CD4-positive, alpha-beta T cell treated with Interleukin-10 for 1 hour (primary cell): ENCODE measurements at places on chromosomes 12 and 14.

DNA sequence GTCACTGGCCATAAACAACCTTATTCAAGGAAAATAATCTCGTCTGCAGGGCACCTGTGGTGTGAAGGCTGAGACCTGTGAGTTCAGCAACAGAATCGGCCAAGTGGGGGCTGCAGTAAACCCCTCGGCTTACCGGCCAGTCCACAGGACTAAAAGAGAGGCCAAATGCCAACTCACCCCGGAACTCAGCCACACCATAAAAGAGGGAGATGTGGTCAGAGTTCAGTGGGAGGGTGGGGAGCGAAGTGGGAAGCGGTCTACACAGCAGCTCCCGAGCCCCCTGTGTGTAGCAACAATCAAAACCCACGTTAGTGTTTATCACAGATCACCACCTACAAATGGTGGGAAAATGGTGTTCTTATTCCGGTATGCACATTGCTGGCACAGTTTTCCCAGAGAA lies 153.0 kb downstream of the PIWIL1 start:
- no peak for DNase-seq

DNA sequence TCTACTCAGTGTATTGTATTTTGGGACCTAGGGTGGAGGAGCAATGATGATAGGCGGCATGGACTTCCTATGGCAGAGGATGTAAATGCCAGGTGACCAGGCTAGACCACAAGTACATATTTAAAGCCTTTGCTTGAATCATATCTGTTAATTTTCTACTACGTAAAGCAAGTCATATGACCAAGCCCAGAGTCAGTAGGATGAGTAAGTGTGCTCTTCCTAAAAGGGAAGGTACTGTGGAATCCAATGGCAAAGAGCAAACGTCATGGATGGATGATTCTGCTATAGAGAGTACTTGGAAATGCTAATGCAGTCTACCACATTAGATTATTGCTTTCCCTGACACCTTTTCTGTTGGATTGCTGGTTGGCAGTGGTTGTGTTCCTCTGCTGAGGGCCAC lies 16.8 kb downstream of the GPATCH2L start:
- DNase-seq, result no peak

DNA sequence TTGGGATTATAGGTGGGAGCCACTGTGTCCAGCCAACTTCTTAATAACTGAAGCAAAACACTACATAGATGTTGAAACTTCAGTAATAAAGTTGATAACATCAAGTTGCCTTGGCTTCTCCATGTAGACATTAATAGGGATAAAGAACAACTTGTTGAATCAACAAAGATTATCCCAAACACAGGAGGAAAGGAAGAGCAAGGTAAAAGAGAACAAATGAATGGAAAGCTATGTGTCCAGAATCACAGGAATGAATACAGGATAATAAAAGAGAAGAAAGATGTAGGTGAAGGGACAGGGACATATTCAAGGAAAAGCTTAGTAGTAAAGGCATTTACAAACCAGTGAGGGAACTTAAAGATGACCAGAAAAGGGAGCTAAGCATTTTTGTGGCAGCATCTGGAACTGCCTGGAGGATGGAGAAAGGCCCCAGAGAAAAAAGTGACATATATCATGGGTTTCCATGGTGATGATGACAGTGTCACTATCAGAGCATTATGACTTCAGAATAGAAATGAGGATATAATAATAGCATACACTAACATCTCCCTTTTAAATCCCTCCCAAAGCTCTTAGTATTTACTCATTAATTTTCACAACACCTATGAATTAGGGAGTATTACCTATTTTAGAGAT lies 24.0 kb upstream of the MDM1 start:
- no peak for DNase-seq

DNA sequence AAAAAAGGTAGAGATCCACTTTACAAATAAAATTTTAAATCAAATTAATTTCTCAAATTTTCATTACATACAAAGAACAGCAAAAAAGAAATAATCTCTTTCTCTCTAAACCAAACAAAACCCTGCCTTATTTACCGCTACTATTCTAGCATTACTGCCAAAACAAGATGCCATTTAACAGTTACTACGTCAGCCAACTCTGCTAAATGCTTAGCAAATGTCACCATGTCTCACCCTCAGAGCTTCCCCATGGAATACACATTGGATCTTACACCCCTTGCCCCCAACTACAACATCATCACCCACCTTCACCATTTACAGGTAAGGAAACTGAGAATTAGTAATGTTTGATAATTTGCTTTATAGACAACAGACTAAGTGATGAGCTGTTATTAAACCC lies 23.0 kb upstream of the NR2C1 start:
- no peak for DNase-seq

DNA sequence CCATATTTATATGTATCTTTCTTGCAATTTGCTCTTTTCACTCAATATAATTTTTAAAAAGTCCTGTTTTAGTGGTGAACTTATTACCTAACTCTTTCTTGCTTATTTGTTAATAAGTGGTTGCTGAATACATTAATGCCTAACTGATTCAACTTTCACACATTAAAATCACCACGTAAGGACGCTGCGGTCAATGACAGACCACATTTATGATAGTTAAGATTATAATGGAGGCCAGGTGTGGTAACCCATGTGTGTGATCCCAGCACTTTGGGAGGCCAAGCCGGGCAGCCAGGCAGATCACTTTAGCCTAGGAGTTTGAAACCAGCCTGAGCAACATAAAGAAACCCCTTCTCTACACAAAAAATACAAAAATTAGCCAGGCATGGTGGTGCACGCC lies 37.0 kb downstream of the WDR89 start:
- DNase-seq, result no peak

GRCh38 chr12:111441107-111441928 lies 35.6 kb downstream of the SH2B3 start:
- DNase-seq, result no peak

DNA sequence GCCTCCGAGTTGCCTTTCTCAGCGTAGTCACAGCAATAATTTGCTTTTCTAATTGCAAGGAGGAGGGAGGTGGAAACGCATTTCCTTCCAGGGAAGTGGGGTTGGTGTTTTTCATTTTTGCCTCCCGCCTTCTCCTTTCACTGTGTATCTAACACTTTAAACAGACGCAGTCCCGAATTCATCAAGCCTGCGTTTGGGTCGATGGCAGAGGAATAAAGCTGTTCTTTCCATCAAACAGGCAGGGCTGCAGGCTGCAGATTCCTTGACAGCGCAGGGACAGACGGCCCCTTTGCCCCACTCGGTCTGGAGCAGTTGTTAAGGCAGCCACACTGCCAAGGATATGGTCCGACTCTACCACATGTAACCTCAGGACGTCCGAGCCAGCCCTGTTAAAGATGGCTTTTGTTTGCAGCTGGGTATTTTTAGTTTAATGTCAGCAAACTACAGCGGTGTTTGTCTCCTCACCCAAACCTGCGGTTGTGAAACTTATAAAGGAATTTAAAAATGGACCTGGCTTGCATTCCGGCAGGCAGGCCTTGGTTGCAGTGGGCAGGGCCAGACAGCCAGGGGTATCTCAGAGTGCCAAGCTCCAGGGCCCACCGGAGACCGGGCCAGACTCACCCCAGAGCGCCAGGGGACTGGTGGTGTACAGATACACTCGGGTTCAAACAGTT lies 2.1 kb downstream of the CHST11 start:
- DNase-seq, result peak; percentile 37

GRCh38 chr12:65858831-65859230 lies 34.5 kb downstream of the HMGA2 start:
- no peak for DNase-seq

DNA sequence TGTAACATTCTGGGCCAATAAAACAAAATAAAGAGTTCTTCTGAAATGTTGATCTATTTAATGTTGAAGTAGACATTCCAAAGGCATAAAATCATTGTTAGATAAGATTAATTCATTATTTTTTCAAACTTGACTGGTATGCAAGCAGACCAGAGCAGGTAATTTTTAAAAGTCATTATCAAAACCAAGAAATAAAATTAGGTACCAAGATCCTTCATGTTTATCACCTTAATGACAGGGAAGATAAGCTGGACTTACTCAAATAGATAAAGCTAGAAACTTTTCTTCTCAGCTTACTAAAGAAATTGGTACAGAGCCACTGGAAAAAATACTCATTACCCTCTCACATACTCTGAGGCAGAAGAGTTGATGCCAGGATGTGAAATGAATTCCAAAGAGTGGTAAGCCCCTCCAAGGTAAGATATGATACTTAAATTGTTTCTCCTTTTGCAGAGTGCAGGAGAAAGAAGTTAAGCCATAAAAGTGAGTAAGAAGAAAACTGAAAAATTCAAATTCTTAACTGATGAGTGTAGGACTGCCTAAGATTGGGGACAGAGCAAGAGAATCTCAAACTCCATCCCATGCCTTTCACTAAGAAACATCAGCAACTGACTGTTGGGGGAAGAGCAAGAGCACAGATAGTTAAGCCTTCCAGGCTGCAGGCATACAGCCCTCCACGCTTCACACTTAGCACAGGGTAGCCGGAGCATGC lies 111.9 kb downstream of the SLC41A2 start:
- no peak for DNase-seq

DNA sequence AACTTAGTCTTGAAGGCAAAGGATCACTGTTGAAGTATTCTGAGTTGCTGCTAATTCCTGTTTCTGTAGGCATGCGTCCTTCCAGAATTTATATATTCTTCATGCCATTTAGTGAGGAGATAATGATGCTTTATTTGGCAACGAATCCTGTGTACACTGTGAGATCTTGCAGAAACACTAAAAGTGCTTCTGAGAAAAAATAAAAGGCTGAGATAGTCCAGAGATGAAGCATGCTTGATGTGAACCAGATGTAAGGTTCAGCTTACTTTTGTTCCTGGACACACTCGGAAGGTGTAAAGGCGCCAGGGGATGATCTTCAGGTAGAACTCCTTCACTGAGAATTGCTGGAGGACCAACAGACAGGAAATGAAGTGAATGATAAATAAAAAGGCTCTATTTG lies 39.1 kb downstream of the AREL1 start:
- DNase-seq, result no peak

GRCh38 chr12:106126441-106127337 lies 12.1 kb downstream of the NUAK1 start:
- DNase-seq, result no peak

- DNase-seq, result peak; percentile 87
These were observed 895 bp upstream of the CCDC88C start for GRCh38 chr14:91418387-91419043.

DNA sequence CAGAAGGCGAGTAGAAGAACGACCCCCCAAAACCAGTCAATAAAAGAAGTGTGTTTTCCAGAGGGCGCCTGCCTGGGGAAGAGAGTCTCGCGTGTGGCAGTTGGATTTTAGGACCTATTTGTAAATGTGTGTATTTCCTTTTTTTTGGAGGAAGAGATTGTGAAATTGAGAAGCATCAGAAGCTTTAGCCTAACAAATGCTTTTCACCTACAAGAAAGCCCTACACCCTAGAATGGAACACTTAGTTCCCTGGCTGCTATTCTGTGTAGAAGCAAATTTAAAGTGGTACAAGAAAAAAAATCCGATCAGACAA lies 1.3 kb downstream of the RCOR1 start:
- DNase-seq, result peak; percentile 12

- no peak for DNase-seq
These were observed 25.2 kb upstream of the NCOR2 start for GRCh38 chr12:124592481-124593160.

- peak; percentile 39 for DNase-seq
These were observed 101.2 kb downstream of the EEA1 start for GRCh38 chr12:92827836-92828431.

- no peak for DNase-seq
These were observed at the start of gene TBC1D30 for GRCh38 chr12:64824500-64825142. TBC1D30 (plus strand) TSS chr12:64824647; CDS start chr12:64824880, 233 bp downstream.

- DNase-seq, result no peak
These were observed 370.2 kb downstream of the SOX5 start for GRCh38 chr12:23579257-23579656.
